Activated CD4-positive, CD25-positive, alpha-beta regulatory T cell (primary cell): ENCODE measurements at places on chromosomes 6 and 20.

DNA sequence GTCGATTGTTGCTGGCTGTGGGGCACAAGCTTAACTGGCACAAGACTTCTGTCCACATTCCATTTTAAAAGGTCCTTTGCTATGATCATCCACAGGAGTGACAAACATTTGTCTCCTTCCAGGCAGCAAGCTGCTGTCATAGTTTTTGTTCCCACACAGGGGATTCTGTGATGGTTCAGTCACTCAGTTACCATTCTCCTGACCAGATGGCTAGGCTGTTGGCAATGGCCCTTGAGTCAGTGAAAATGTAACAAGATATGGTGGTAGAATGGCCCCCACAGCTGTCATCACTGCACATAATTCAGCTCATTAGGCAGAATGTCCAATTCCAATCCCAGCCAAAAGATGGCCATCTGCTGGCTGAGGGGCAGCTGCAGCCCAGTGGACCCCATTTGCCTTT, 13.7 kb downstream of the BPIFA1 start:
- DNase-seq = no peak

DNA sequence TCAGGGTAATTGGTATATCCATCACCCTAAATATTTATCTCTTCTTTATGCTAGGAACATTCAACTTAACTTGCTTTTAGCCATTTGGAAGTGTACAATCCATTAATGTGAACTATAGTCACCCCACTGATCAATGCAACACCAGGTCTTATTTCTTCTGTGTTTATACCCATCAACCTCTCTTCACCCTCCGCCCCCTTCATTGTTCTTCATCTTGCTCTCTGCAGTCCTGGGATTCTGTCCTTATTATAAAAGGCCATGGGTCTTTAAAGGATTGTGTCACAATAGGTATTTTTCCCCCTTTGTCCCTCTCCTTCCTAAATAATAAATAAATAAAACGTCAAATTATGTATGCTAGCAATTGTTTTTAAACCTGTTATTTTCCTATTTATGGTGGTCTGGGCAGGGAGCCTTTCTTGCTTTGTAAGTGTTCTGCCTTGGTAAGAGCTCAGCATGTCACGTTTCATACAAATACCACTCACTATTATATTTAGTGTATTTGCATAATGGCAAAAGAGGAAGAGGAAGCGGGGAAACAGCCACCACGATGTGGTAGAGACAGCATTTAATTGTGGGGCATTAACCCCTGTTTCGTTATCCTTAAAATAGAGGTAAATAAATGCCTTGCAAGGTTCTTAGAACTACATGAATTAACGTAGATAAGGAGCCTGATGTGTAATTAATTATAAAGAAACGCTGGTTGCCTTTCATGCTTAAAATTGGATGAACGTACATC, 1.9 kb downstream of the ABRACL start:
- DNase-seq = no peak

GRCh38 chr20:41776421-41776820, 158.2 kb upstream of the CHD6 start:
- DNase-seq = no peak

DNA sequence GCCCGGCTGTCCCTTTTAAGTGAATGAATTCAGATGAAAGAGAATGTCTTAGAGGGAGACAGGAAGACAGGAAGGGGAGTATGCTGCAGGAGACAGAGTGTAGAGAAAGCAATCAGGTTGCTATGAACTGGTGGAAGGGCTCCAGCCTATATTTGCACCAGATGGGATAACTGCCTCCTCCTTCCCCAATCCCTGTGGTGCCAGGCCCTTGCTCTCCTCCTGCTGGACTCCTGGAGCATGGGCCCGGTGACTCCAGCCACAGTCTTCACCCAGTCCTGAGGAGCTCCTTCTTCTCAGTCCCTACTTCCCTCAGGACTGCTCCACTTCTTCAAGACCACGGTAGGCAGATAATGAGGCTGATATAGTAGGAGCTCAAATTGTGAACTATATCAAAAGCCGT, 91.8 kb downstream of the TMEM200A start:
- DNase-seq = no peak

DNA sequence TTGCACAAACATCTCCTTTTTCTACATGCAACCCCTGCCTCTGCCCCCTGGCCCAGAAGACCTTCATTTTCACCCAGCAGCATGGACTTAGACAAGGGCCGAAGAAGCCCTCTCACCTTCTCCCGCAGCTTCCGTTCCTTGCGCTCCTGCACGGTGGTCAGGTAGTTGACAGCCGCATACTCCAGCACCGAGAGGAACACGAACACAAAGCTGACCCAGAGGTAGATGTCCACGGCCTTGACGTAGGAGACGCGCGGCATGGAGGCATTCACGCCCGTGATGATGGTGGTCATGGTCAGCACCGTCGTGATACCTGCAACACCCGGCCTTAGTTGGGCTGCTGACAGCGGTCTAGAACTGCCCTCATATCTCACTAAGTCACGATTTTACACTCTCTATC, 47.1 kb upstream of the GABRR1 start:
- no peak for DNase-seq

DNA sequence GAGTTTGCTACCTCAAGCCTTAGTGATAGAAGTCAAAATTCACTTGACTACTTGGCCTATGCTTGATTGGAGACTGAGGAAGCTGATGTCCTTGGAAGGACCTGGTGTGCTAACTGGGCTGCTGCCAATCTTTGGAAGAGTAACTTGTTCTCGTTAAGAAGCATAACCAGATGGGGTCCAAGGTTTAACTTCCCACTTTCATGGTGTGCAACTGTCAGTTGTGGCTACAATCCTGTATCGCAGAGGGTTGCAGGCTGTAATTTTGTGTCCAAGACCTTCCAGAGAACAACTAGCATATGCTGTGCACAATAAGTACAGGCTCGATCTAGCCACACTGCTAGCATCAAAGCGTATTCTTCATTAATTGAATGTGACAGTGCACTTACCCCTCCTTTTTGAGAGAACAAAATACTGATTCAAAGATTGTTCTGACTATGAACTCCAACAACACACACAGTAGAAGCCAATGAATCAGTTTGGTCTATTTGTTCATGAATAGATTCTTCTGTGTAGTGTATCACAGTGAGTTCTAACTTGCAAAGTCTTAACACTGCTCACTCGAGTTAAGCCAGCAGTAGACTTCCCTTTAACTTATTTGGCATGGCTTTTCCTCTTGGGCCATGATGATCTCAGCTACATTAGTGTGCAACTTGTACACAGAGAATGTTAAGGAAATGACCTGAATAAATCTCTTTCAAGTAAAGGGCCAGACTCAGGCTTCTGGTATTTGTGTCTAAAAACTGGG, 15.8 kb upstream of the PLCB1 start:
- no peak for DNase-seq
